H7 (cell line): ENCODE measurements at places on chromosomes 5 and 9. TPM values are rescaled to one million over a fixed set of nuclear protein-coding genes. Genes with fewer than 3 reads are reported as not detected.
A peak's percentile ranks its signal among the peaks of the same experiment; 100 is the strongest.

DNA sequence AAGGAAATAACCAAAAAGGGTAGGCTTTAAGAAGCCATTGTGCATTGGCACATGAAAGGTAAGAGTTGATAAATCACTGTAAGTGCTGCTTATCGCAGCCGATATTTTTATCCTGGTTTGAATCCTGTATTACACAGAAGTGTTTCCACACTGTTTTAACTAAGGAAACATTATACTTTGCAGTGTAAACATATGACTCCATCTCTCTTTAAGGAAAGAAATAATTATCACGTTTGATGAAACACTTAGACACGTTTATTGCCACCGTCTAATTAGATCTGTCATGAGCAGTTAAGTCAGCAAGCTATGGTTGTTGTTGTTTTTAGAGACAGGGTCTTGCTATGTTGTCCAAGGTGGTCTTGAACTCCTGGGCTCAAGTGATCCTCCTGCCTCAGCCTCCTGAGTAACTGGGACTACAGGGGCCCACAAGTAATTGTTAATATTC is 85.7 kb upstream of the TNFAIP8 start:
- no peak for DNase-seq

GRCh38 chr9:35538361-35539234 is 48.7 kb downstream of the RUSC2 start:
- DNase-seq, result peak; percentile 77

Gene PDCD1LG2
- total RNA-seq, result not detected in 2 replicates

DNA sequence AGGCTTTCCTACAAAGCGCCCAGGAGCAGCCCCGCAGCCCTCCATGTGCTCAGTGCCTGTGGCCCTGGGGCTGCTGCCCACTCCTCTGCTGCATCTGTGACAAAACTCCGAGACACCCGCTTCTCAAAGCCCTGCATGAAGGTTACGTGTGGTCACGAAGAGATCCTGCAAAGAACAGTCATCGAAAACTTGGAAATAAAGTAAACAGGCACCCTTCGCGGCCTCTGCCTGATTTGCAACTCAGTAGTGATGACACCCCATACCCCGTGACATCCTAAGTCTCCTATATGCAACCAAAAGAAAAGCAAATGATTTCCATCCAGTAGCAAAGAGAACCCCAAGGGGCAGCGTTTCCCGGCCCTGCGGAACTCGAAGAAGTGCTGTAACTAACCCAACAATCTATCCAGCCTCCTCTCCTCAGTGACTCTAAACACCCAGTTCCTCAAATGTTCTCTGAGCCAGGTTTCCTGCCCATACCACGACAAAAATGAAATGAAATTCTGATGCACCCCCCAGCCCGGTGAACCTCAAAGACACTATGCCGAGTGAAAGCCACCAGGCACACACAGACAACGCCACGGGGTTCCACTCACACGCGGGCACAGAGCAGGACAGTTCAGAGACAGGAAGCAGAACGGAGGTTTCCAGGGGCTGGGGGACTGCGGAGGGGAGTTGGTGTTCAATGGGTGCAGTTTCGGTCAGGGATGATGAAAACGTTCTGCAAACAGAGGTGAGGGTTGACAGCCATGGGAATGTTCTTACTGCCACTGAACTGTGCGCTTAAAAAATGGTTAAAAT is 19.0 kb downstream of the NACC2 start:
- peak; percentile 47 for DNase-seq

DNA sequence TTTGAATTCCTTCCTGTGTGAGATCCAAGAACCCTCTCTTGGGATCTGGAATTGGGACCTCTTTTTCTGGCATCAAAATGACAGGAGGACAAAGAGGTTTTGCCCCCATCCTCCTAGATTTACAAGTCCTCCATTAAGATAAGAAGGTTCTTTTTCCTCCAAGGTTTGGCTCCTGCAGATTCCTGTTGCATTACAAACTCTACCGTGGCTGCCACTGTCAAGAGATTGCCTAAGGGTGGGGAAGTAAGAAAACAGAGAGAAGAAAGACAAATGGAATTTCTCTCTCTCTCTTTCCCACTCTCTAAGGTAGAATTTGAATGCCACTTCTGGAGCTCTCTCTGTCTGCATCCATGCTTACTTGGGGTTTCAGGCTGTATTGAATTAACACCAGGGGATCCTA is 12.0 kb upstream of the SVEP1 start:
- DNase-seq, result no peak

- DNase-seq, result no peak
Observed at GRCh38 chr5:72015103-72015548, 92.1 kb upstream of the MAP1B start.

- no peak for DNase-seq
Observed at GRCh38 chr5:122940890-122941289, 95.5 kb downstream of the SNX24 start.

DNA sequence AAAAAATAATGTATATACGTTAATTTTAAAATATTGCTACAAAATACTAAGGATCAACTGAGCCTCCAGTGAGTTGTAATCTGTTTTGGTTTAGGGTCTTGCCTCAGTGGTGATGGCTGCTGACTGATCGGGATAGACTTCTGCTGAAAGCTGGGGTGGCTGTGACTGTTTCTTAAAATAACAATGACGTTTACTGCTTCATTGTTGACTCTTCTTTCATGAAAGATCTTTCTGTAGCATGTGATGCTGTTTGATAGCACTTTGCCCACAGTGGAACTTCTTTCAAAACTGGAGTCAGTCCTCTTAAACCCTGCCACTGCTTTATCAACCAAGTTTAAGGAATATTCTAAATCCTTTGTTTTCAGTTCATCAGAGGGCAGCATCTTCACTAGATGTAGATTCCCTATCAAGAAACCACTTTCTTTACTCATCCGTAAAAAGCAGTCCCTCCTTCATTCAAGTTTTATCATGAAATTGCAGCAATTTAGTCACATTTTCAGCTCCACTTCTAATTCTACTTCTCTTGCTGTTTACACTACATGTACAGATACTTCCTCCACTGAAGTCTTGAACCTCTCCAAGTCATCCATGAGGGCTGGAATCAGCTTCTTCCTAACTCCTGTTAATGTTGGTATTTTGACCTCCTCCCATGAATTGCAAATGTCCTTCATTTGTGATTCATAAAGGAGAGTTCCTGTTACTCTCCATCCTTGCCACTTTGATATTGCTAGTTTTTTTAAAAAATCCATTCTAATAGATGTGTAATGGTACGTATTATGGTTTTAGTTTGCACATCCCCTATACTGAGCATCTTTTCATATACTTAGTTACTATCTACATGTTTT is 41.5 kb upstream of the PTPDC1 start:
- DNase-seq, result no peak

DNA sequence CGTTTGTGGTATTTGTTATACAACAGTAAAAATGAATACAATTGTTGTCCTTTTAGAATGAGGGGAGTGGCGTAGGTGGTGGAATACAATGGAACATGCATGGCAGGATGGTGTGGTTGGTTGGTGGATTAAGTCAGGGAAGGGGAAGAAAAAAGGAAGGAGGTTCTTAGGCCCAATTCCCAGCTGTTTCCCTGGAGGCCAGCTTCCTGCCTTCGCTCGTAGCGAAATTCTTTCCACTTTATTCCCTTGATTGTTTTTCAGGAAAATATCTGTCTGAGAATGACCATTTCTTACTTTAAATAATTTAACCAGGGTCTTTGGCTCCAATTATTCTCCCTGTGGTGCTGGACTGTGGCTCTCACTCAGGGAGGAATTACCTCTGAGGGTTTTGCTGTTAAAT is 24.1 kb upstream of the DMAC1 start:
- DNase-seq, result no peak

Gene MARCOL
- total RNA-seq, result not detected in 2 replicates

DNA sequence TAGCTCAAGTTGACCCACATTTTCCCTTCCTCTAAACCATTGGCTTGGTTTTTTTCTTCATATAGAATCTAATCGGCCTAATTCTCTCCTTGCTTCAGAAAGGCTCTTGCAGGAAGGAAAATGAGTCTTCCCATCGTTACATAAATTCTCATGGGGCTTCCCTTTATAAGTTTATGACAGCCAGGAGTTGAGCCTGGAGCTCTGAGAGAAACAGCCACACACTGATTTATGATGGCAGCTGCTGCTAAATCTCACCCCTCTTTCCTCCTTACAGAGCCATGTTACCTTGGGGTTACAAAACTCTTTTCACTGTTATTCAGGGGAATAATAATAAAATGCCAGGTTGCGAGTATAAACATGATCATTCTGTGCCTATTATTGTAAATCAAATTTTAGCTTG is 5.2 kb upstream of the RNF14 start:
- no peak for DNase-seq

Gene SLC23A1
- total RNA-seq, result not detected in 2 replicates

GRCh38 chr5:153960269-153961215 is 78.2 kb downstream of the FAM114A2 start:
- peak; percentile 30 for DNase-seq

DNA sequence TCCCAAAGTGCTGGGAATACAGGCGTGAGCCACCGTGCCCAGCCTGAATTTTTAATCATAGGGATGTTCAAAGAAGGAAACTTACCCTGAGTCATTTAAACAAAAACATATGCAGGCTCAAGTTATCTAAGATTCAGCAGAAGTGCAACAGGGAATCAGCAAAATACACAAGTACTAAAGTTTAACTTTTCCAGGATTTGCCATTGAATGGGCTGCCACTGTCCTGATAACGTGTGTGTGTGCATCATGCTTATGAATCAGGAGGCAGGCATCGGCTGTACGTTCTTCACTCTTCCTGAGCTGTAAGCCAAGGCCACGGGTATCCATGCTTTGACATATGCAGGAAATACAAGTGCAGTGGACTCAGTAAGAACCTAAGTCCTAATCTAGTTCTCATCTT is 48.8 kb upstream of the FST start:
- DNase-seq, result no peak

DNA sequence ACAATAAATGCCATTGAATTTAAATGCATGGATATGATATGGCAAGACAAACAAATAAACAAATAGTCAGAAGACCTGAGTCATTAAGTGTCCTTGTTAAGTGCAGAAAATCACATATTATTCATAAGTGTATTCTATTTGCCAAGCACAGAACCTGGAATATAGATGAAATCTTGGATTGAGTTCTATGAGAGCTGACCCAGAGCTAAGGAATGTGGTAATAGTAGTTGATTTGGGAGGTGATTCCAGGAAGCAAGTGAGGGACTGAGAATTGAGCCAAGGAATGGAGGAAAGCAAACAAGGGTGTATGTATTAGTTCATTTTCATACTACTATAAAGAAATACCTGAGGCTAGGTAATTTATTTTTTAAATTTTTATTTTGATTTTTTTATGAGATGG is 208.9 kb downstream of the TRIM32 start:
- DNase-seq, result no peak

Gene TSLP
- 0.15 and 0.28 TPM in 2 replicates for total RNA-seq

DNA sequence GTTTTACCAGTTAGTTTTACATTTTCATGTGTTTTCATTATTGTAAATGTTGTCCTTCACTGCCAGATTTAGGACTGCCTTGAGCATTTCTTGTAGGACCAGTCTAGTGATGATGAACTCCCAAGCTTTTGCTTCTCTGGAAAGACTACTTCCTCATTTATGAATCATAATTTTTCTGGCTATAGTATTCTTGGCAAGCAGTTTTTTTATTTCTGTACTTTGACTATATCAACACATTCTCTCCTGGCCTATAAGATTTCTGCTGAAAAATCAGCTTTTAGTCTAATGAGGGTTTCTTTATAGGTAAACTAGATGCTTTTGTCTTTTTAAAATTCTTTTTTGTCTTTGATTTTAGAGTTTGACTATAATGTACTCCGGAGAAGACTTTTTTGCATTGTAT is 256.8 kb upstream of the GRAMD2B start:
- DNase-seq, result no peak

GRCh38 chr9:73233359-73234007 is 81.8 kb downstream of the ANXA1 start:
- DNase-seq, result no peak

Gene SLC34A1
- total RNA-seq, result not detected in 2 replicates

GRCh38 chr5:147918101-147918685 is 11.9 kb upstream of the C5orf46 start:
- DNase-seq, result no peak

DNA sequence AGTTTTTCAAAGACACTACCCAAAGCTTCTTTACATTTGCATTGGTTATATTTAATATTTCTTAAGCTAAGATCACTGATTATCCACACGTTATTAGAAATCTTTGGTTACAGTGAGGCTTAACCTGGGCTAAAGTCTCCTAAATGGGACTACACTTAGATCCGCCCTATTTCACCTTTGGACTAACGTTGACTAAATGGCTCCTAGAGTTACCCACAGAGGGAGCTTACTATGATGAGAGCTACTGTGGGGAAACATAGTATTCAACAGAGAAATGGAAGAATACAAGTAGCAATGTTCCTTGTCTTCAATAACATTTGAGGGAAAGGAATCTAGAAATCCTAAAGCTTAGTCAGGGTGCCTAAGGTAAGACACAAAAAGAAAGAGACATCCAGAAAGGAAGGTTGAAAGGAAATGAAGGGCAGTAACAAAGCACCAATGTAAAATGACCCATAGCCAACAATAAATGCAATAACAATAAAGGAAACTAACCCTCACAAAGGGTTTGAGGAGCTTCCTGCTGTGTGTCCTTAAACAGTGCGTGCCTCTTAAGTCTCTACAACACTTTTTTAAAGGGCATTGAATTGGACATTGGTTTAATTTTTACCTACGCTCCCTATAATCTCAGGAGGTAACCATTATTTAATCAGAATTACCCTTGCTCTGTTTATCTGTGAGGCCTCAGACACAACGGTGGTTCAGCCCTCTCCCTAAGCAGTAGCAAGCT is 217.1 kb downstream of the PJA2 start:
- no peak for DNase-seq

DNA sequence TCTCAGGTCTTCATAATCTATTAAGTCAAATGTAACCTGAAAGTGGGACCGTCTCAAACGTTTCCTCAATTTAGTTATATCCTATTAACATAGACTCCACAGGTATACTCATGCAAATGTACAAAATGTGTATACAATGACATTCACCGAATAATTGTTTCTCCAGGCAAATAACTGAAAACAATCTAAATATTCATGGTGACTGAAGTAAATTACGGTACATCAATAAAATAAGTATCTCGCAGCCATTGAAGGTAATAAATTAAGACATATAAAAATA is 482 bp downstream of the IARS1 start:
- no peak for DNase-seq

- no peak for DNase-seq
Observed at GRCh38 chr5:132761321-132762240, 14.4 kb downstream of the CCNI2 start.

DNA sequence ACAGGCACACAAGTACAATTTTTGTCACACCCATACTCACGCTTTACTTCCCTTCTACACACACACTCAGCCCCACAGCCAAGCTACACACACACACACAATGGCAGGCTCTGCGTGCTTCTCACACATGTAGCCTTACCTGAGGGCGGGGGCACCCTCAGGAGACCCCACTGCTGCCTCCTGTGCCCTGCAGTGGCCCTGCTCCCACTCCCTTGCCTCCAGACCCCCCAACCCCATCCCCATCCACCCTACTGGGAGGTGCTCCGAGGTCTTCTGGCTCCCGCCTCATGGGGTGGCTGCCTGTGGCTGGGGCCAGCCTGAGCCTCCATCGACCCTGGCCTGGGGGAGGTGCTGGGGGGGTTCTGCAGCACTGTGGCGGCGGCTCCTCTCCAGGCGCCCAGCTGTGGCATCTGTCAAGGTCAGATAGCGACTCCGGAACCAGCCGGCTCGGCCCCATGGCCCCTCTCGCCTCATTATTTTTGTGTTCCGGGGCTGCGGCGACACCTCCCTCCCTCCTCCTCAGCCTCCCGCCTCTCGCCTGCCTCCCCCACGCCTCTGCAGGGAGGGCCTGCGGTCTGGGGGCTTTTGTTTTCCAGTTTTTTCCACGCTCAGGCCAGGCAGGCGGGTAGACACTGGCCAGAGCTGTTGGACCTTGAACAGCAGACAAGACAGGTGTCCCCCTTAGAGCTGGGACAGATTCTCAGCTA is 21.7 kb downstream of the CXXC5 start:
- peak; percentile 76 for DNase-seq
